ENCODE measurements at places on chromosomes 7 and 10. TPM values are rescaled to one million over a fixed set of nuclear protein-coding genes. Genes with fewer than 3 reads are reported as not detected.

GRCh38 chr10:3400348-3400747 lies 227.8 kb upstream of the PITRM1 start:
- DNase-seq = no peak

TMEM270 gene
- total RNA-seq = not detected

HOXA6 gene
- 4.0 TPM for total RNA-seq

DNA sequence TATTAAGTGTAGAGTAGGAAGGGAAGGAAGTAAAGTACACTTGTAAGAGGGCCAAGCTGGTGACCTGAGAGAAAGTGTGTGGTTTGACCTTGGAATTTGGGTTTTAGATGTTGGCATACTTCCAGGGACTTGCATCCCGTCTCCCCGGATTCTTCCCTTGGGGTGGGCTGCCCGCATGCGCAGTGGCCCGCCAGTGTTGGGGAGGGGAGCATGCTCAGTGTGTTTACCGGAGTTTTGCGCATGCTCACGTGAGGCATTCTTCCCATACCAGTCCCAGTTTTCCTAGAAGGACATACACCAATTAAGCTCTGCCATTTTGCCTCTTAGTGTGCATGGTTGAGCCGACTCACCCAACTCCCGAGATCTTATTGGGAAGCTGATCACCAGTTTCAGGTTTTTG lies 9.4 kb downstream of the PDSS1 start:
- no peak for DNase-seq

LIPN gene
- 25.8 TPM for total RNA-seq

DNA sequence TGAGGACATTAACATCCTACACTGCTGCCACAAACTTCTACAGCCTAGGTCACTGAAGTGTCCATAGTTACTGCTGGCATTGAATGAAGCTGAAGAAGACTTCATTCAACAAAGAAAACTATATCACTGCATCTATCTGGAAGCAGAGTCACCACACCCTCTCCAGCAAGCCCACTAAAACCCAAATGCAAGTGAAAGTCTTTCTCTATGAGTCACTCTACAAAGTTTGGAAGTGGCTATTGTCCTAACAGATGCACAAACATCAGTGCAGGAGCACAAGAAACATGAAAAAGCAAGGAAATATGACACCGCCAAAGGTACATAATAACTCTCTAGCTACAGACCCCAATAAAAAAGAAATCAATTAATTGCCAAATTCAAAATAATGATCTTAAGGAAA lies 43.5 kb upstream of the CAMK2B start:
- DNase-seq = no peak

GRCh38 chr7:43721193-43721806 lies 8.0 kb downstream of the COA1 start:
- DNase-seq = no peak

DNA sequence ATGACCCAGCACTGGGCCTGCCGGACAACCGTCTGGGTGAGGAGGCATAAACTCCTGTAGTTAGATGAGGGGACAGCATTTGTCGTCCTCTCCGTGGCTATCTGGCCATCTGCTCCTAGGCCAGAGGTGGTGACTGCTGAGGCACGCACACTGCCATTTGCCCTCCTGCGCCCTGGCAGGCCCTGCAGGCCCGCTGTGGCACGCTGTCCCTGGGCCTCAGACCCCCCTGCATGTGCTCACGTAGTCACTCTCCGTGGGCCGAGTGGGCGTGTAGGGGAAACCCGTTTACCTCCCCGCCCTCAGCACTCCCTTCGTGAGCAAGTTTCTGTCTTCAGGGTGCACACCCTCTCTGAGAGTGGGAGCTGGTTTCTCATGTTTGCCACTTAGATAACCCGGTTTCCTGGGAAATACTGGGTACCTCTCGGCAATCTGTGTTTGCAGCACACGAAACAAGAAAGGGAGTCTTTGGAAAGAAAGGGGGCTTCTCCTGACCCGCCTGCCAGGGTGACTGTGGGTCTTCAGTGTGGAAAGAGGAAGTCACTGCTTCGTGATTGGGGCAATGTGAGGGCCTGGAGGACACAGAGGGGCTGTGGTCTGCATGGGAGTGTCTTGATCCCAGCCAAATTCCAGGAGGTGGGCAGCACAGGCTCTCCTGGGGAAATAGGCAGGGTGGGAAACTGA lies 10.8 kb downstream of the ADAMTS14 start:
- DNase-seq = no peak

GRCh38 chr7:33779216-33779615 lies 126.1 kb upstream of the BMPER start:
- DNase-seq = no peak

DNA sequence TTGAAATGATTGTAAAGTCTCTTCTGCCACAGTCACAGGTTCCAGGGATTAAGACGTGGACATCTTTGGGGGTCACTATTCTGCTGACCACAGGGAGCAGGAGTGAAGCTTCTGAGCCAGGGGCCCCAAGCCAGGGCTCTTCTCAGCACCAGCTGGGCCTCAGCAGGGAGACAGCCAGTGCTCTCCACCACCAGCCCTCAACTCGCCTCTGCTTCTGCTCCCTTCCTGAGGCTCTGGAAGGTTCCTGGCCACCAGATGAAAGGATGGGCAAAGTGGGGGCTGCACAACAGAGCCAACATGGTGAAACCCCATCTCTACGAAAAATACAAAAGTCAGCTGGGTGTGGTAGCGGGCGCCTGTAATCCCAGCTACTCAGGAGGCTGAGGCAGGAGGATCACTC lies 11.2 kb upstream of the CRYGN start:
- DNase-seq = no peak

VWDE gene
- 0.26 TPM for total RNA-seq

GRCh38 chr7:4085937-4086691 lies 596.0 kb upstream of the FOXK1 start:
- peak; percentile 56 for DNase-seq

CAMK2B gene
- total RNA-seq = 1.4 TPM

DNA sequence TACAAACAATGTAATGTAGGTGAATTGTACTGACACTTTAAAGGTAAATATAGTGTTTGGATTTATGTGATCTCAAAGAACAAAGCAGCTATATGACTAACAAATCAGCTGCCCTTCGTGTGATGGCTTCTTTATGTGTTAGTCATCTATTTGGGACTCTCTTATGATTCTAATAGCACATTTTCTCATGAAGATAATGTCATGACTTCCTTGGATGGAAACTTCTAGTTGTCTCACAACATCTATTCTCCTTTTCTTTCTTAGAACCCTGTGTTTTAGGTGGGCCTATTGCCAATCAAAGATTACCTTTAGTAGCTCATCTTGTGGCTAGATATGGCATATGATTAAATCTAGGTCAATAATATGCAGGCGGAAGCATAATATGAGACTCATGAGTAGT lies 45.0 kb downstream of the TMEM106B start:
- DNase-seq = no peak

OLAH gene
- total RNA-seq = 5.6 TPM

- no peak for DNase-seq
Measured at GRCh38 chr7:63073286-63073685, 925.4 kb upstream of the ZNF722 start.

GRCh38 chr10:89649051-89649450 lies 4.0 kb upstream of the PANK1 start:
- DNase-seq = no peak

GRCh38 chr10:110641256-110641655 lies 2.9 kb upstream of the RBM20 start:
- no peak for DNase-seq

ITPRIP gene
- total RNA-seq = 171 TPM

MACC1 gene
- total RNA-seq = 11.4 TPM

DNA sequence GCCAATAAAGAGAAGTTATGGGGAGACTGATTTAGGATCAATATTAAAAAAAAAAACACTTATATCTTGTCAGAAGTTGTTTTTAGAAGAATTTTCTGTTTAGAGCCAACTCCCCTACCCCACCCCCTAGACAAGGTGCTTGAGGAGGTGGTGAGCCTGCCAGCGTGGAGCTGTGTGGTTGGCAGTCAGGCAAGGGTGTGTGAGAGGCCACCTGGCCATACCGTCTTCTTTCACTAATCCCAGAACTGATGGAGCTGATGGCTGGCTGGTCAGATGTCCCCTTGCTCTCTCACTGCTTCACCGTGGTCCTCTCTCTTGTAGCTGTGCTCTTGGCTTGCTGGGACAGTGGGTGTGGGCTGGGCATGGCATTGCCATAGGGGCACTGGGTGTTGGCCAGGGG lies 34.3 kb downstream of the NACAD start:
- no peak for DNase-seq

INMT gene
- 1.3 TPM for total RNA-seq

- DNase-seq = no peak
Measured at GRCh38 chr7:76246804-76247389, 45.2 kb downstream of the SRRM3 start.

AZGP1 gene
- 630 TPM for total RNA-seq

SPDYE6 gene
- total RNA-seq = not detected

TSPAN12 gene
- total RNA-seq = 1.7 TPM

WASHC2A gene
- 29.7 TPM for total RNA-seq

MYH16 gene
- not detected for total RNA-seq

GRCh38 chr7:116955340-116955739 lies 2.0 kb downstream of the ST7 start:
- DNase-seq = no peak

GRCh38 chr10:109866168-109866994 lies 56.9 kb downstream of the XPNPEP1 start:
- no peak for DNase-seq

GRCh38 chr10:85851325-85851724 lies 515.3 kb downstream of the GRID1 start:
- DNase-seq = no peak

DNA sequence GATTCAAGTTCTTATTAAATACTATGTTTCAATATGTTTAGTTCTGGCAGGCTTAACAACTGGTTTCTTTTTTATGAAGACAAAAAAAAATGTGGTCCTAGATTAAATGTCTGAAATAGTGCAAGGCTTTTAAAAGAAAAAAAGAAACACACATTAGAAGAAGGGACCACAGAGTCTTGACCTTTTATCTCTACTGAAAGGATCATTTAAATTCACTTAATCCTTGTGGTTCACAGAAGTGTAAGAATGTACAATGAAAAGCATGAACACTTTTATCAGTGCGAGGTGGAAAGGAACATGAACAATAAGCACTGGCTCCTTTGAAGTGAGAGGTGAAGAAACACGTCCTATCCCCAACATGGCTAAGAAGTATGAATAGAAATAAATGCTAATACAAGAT lies 765.1 kb downstream of the MAGI2 start:
- DNase-seq = no peak

DNA sequence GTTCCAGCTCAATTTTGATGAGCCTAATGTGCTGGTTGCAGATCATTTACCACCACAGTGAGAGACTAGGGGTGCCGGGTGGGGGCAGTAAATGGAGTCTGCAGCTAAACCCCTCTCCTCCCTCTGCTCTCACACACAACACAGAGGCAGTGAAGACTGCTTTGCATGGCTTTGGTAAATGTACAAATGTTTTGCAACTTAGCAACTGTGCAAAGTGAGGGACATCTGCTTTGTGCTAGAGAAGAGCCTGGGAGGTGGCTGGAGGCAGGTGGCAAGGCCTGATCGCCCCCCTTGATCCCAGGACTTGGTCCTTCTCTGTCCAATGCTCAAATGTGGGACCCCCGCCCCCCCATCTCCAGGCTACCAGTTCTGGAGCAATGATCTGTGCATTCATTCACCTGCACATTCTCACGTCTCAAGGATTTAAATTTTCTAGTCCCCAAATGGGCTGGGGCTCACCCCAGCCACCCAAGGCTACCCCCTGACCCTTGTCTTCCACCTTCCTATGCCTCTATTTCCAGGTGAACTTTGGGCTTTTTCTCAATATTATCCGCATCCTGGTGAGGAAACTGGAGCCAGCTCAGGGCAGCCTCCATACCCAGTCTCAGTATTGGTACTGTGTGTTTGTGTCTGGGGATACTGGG lies 11.6 kb downstream of the GHRHR start:
- DNase-seq = no peak

PIK3CG gene
- total RNA-seq = 2.1 TPM

DNA sequence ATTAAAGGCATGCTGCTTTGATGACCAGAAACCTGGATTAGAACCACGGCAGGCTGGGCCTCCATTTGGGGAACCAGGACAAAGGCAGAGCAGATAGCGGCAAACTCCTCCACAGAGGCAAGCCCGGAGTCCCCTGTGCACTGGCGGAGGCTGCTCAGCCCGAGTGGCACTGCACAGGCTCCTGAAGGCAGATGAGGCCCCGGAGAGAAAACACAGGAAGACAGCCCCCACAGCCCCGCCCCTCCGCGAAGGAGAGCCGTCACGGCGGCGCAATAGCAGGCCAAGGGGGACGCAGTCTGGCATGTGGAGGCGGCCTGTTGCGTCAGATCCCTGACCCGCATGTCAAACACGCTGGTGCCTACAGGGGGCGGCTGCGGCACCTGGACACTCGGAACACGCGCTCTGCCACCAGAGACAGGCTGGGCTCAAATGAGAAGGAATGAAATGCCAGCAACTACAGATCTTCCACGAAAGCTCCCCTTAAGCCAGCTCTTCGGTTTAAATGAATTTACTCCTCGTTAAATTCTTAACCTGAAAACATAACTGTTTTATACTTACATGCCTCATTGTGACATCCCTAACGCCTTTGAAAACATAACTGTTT lies 128.5 kb downstream of the MAD1L1 start:
- DNase-seq = peak; percentile 92

DNA sequence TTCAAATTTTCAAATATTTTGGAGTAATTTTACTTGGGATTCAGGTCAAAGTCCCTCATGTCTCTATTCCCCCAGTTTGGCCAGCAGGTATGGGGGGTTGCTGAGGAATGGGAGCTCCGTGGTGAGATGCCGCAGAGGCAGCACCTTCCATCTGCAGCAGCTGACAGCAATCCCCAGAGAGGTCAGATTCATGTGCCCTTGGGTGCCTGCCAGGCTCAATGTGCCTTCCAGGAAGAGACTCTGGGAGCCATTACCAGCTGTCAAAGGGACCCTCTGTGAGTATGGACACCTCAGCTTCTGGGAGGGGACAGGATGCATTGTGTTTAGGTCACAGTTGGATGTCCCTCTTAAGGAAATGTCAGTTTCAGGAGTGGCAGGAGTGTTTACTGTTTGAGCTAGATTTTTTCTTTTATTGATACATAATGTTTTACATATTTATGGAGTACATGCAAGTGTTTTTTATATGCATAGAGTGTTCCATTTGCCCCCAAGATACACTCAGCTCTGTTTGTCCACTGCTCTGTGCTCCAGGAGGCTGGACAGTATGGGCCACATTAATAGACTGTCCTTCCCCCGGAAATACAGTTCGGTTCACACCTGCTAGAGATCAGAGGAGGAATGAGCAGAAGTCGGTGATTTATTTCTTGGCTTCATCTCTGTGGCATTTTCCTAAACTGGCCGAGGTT lies 75.3 kb upstream of the GRB10 start:
- no peak for DNase-seq

GRCh38 chr10:98745645-98746044 lies 298.9 kb upstream of the HPS1 start:
- DNase-seq = no peak

Data from suprapubic skin (tissue), 4 donors.